ENCODE measurements at places on chromosomes 3 and 15. TPM values are rescaled to one million over a fixed set of nuclear protein-coding genes. Genes with fewer than 3 reads are reported as not detected.

DNA sequence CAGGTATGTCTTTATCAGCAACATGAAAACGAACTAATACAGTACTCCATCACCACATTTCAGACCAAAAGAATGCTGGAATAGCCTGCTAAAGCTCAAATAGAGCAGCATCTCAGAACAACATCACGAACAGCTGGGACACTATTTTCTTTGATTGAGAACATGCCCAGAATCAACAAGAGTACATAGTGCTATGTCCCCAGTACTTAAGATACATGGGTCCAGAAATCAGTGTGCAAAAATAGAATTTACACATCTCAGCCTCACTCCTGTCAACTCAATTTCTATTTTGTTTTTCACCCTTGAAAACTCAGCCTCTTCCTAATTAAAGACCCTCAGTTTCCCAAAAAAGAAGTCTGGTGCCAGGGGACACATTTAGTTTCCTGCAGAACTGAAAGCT, 753.9 kb downstream of the AGBL1 start:
- ATAC-seq = no peak

- no peak for ATAC-seq
Measured at GRCh38 chr3:164250923-164251322, 827.4 kb downstream of the SI start.

- ATAC-seq = no peak
Measured at GRCh38 chr3:129441782-129442181, 1.8 kb downstream of the IFT122 start.

- ATAC-seq = no peak
Measured at GRCh38 chr3:71376911-71377310, 206.6 kb downstream of the FOXP1 start.

DNA sequence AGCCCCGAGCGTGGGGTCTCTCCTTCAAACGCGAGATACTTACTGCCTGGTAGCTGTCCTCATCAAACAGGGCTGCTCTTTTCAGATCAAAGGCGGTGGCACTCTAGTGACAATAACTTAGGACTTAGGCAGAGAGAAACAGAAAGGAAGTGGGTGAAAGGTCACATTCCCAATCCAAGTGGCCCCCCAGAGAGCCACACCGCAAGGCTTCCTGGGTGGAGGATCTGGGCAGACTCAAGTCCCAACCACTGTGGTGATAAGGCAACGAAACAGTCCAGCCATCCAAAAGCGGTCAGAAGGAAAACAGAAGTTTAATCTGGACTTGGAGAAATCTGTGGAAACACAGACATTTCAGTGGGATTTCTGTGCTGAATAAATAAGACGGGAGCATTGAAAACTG, 227.2 kb downstream of the ADAMTS17 start:
- no peak for ATAC-seq

The CADPS gene
- 99.0 TPM for total RNA-seq

DNA sequence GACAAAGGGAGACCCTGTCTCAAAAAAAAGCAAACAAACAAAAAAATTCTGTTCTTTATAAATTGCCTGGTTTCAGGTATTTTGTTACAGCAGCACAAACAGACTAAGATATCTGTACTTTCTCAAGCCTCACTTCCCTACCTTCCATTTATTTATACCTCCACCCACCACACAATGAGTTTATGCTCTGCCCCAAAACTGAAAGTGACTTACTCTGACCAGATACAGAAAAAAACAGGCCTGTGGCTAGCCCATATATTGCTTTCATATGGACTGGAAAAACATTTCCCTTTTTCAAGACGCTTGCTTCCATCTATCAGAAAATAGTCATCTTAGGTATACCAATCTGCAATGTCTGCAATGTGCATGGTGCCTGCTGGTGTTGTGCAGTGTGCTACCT, 8.7 kb upstream of the GPD1L start:
- ATAC-seq = no peak

The ALS2CL gene
- 0.41 TPM for total RNA-seq

The CEP19 gene
- total RNA-seq = 11.9 TPM

The GATA2 gene
- total RNA-seq = 0.26 TPM
